LHCN-M2 (cell line): ENCODE measurements at places on chromosomes 1 and 21. TPM values are rescaled to one million over a fixed set of nuclear protein-coding genes. Genes with fewer than 3 reads are reported as not detected.

Gene FTCD
- total RNA-seq: 0.13 TPM in 1 of 2 replicates, not detected in the other

DNA sequence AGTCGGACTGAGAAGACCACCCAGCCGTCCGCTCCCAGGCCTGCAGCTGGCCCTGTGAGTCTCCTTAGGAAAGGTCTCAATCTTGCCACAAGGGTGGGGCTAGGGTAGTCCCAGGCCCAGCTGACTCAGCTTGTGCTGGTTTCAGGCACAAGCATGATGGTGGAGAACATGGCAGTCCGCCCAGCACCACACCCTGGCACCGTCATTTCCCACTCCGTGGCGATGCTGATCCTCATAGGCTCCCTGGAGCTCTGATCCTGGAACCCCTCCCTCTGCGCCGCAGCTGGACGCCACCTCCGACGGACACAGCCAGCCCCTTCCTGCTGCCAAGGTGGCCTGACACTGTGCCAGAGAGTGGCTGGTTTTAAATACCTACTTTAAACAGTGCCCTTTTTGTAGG lies 10.7 kb downstream of the TMEM81 start:
- no peak for DNase-seq

Gene KIF14
- total RNA-seq: 27.1 and 29.7 TPM in 2 replicates

Gene LRRC8C
- 4.8 and 5.7 TPM in 2 replicates for total RNA-seq

- no peak for DNase-seq
These were observed 10.4 kb upstream of the CDC20 start for GRCh38 chr1:43348343-43348808.

- no peak for DNase-seq
These were observed 19.3 kb upstream of the HEATR1 start for GRCh38 chr1:236623371-236624166.

Gene NPHS2
- not detected in 2 replicates for total RNA-seq

Gene VANGL2
- total RNA-seq: under 0.01 TPM in 1 of 2 replicates, not detected in the other

DNA sequence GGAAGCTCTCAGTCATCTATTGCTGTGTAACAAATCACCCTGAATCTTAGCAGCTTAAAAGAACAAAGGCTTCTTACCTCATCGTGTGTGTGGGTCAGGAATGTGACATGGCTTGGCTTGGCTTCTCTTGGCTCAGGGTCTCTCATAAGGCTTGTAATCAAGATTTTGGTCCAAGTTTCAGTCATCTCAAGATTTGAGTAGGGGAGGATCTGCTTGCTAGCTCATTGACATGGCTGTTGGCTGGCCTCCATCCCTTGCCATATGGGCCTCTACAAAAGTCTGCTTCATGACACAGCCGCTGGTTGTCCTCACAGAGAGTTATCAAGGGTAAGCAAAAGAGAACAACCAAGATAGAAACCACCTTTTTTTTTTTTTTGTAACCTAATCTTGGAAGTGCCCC lies 207.7 kb downstream of the PTPRC start:
- no peak for DNase-seq
